AG08395 (cell line): ENCODE measurements at places on chromosomes 2 and 18.
A peak's percentile ranks its signal among the peaks of the same experiment; 100 is the strongest.

GRCh38 chr2:162574615-162575452 is 230.9 kb downstream of the GCA start:
- DNase-seq, result no peak

- peak; percentile 61 for DNase-seq
These were observed 845 bp upstream of the MYCN start for GRCh38 chr2:15939556-15939853.

- peak; percentile 18 for DNase-seq
These were observed 4.2 kb downstream of the UGT1A1 start for GRCh38 chr2:233764264-233764663.

- peak; percentile 29 for DNase-seq
These were observed 323.1 kb downstream of the RBM43 start for GRCh38 chr2:150938527-150938926.

GRCh38 chr18:10011061-10011460 is 97.2 kb downstream of the VAPA start:
- DNase-seq, result no peak

DNA sequence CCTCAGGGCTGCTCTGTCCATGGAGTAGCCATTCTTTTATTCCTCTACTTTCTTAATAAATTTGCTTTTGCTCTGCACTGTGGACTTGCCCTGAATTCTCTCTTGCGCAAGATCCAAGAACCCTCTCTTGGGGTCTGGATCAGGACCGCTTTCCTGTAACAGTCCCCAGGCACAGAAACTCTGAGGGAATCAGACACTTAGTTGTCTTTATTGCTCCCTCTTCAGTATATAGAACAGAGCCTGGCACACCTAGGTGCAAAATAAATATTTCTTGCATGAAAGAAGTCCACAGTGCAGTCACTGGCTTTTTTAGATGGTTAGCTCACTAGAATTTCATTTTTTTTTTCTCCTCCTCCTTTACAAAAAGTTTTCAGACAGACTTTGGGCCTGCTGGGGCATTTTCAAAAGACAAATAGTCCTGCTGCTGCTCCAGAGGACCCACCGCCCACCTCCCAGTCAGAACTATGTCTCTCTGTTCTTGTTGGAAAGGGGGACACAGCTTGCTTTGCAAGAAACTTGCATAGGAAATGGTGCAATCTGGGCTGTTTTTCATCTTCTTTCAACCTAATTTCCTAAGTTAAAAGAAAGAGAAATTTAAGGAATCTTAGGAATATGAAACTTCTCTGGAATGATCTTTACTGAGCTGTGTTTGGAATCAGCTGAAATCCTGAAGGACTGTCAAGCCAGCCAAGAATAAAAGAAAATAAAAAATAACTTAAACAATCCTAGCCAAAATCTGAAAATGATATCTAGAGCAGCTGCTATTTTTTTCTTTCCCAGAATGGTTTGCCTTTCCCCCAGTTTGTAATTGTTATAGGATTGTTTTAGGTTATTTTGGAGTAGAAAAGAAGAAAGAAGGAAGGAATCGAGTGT is 31.7 kb upstream of the MAP4K3 start:
- peak; percentile 20 for DNase-seq

- peak; percentile 28 for DNase-seq
These were observed 8.8 kb downstream of the LBH start for GRCh38 chr2:30239986-30240752.

DNA sequence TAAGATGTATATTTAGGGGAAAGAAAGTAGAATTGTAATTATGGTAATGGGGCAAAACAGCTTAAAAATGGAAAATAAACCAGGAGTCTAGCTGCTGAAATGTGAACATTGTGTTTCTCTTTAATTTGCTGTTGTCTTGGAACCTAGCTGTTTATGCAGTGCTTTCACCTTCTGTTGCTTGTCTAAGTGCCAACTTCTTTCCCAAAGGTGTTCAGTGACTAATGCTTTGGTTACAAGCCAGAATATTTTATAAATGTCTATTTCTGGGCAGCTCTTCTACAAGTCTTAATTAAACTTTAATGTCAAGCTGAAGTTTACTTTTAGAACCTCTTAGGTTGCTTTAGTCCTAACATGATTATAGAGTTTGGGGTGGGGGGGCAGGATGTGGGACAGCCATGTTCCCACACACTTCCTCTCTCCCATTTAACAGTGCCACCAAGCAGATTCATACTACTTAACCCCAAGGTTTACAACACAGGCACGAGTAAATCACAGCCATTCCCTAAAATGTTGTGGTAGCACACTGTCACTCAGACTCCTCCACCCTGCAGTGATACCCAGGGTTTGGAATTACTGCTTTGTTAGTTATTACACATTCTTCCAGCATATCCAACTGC is 60.6 kb downstream of the ITGA4 start:
- DNase-seq, result no peak

DNA sequence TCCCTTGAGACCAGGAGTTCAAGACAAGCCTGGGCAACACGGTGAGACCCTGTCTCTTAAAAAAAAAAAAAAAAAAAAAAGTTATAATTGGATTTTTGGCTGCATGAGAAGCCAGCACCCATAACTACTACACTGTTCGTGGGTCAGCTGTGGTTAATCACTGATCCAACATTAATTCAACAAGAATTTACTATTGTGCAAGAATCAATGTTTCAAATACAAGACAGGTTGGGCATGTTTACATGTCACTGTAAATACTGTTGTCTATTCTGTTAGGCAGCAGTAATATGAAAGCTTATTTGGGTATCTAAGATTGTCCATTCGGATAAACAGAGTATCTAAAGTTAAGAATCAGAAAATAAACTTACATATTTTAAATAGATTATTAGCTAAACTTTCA is 62.3 kb downstream of the ESCO1 start:
- no peak for DNase-seq
